ENCODE measurements at places on chromosomes 4 and X. TPM values are rescaled to one million over a fixed set of nuclear protein-coding genes. Genes with fewer than 3 reads are reported as not detected.

The DYNLT3 gene
- total RNA-seq = 14.9 TPM

The XAGE3 gene
- not detected for total RNA-seq

The NDST3 gene
- not detected for total RNA-seq

The SPP1 gene
- not detected for total RNA-seq

The GPR143 gene
- not detected for total RNA-seq

The DOCK11 gene
- total RNA-seq = 18.8 TPM

The MAP7D3 gene
- total RNA-seq = 15.4 TPM

The GPAT3 gene
- 1.5 TPM for total RNA-seq

The KLB gene
- total RNA-seq = 0.05 TPM
